ENCODE measurements at places on chromosomes 16 and 17.

- no peak for DNase-seq
Measured at GRCh38 chr16:66001432-66001831, 365.1 kb upstream of the CDH5 start.

GRCh38 chr17:8494506-8495111 lies 58.9 kb downstream of the NDEL1 start:
- no peak for DNase-seq

- no peak for DNase-seq
Measured at GRCh38 chr17:70896843-70897242, 727.5 kb downstream of the KCNJ2 start.

DNA sequence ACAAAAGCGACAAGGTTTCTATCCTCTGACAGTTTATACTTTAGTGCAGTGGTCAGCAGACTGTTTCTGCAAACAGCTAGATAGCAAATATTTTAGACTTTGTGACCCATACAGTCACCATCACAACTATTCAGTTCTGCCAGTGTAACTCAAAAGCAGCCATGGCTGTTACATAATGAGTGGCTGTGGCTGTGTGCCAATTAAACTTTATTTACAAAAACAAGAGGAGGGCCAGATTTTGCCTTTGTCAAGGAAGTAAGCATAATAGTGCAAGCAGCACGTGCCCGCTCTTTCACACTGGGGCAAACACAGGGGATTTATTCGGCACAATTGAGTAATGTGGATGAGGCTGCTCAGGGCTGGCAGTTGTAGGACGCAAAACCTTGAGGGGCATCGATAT lies 551.5 kb downstream of the MAF start:
- no peak for DNase-seq

GRCh38 chr17:57849163-57849873 lies 526 bp downstream of the MRPS23 start:
- DNase-seq = no peak

GRCh38 chr16:85689285-85689949 lies 663 bp upstream of the GINS2 start:
- DNase-seq = no peak

- DNase-seq = peak; percentile 49
Measured at GRCh38 chr17:17877529-17878358, 41.0 kb upstream of the SREBF1 start.

DNA sequence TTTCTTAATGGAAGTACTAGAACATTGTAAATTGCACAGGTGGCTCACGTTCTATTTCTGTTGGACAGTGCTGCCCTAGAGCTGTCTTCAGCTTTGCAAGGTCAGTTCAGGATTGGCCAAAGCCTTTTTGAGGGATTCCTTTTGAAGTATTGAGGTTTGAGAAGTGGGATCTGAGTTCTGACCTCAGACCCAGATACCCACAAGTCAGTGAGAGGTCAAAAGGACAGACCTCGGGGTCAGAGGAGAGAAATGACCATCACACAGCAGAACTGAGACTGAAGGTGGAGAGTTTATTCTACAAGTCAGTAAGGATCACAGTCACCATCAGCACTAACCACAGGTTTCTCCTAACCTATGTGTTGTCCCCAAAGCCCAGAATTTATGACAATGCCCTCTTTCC lies 1.7 kb downstream of the ACSM5 start:
- no peak for DNase-seq

DNA sequence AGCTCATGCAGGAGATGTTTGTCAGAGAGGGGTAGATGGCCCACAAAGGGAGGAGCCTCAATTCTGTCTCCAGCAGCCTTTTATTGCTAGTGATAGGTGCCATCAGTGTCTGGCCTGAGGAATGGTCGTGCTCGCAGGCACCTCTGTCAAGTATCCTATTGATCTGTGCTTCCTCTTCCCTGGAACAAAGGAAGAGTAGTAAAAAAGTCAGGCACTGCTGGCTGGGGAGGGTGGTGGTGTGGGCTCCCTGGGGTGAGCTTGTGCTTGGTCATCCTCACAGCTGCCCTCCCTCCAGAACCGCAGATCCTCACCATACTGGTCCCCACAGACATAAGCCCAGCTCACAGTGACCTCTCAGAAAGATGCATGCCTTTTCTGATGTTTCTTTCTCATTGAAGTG lies 15.0 kb upstream of the SALL1 start:
- DNase-seq = no peak

DNA sequence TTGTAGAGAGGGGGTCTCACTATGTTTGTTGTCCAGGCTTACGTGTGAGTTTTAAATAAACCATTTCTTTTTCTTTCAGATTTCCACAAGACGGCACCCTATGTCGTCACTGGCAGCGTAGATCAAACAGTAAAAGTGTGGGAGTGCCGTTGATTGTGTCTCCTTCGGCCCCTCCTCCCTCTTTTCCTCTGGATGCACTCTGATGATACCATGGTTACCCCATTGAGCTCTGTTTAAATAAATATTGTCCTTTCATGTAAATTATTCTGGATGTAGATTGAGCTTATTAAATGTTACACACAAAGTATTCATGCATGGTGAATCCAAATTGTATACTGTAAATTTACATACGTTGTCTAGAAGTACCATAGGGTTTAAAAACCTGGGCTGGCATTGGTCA lies 29.9 kb downstream of the CLUH start:
- DNase-seq = no peak

GRCh38 chr17:7831233-7831632 lies 2.8 kb upstream of the KDM6B start:
- no peak for DNase-seq

GRCh38 chr16:54482892-54483574 lies 196.4 kb upstream of the IRX3 start:
- no peak for DNase-seq

- DNase-seq = no peak
Measured at GRCh38 chr16:76676356-76676755, 399.2 kb downstream of the CNTNAP4 start.

Data from pons (tissue), 1 donor.